A549 (cell line): ENCODE measurements at places on chromosomes 16 and 17.

DNA sequence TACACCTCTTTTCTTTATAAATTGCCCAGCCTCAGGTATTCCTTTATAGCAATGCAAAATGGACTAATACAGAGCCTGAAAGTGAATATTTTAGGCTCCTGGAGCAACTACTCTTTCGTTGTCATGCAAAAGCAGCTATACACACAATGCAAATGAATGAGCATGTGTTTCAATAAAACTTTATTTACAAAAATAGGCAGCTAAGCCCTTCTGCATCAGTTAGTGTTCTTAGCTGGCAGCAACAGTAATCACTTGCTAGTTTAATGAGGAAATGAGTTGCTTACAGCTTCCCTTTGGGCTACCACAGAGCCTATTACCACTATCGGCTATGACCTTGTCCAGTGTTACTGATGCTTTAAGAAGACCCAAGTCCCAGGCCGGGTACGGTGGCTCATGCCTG lies 402.9 kb downstream of the XYLT1 start:
- no peak for DNase-seq

DNA sequence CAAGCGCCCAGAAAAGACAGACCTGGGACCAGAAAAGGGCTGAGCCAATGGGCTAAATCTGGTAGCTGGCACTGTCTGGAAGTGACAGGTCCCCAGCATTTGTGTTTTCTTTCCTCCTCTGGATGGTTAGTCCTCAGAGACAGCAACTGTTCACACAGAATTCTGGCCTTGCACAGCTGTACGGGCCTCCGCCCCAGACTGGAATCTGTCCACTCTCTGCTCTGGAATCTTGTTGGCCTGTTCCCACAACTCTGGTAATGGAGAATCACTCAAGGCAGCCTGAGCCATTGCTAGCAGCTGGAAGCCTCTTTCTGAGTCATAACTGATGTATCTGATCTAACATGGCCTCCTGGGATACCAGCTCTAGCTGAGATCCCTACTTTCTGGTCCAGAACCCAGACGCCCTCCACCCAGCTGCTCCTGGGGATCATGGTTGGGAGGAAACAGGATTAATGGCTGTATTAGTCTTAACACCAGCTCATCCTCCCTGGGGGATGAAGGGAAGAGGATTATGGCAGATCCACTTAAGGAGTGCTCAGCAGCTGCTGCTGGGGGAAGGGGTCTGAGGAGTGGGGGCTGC lies 9.1 kb downstream of the ZNF668 start:
- DNase-seq, result peak; percentile 55

DNA sequence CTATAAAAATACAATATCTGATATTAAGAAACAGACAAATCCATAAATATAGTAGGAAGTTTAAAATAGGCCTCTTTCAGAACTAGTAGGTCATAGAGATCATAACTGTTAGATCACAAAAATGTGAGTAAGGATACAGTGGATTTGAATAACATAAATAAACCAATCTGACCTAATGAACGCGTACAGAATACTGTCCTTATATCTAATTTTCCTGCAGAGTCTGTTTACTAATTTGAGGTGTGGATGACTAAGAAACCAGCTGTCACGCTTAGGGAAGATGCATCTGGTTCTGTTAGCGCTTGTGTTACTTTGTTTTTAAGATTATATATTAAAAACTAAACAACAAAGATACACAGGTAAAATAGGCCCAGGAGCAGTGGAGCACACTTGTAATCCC lies 14.8 kb downstream of the CPD start:
- DNase-seq, result no peak

GRCh38 chr16:14203166-14203565 lies 132.0 kb downstream of the MRTFB start:
- no peak for DNase-seq

DNA sequence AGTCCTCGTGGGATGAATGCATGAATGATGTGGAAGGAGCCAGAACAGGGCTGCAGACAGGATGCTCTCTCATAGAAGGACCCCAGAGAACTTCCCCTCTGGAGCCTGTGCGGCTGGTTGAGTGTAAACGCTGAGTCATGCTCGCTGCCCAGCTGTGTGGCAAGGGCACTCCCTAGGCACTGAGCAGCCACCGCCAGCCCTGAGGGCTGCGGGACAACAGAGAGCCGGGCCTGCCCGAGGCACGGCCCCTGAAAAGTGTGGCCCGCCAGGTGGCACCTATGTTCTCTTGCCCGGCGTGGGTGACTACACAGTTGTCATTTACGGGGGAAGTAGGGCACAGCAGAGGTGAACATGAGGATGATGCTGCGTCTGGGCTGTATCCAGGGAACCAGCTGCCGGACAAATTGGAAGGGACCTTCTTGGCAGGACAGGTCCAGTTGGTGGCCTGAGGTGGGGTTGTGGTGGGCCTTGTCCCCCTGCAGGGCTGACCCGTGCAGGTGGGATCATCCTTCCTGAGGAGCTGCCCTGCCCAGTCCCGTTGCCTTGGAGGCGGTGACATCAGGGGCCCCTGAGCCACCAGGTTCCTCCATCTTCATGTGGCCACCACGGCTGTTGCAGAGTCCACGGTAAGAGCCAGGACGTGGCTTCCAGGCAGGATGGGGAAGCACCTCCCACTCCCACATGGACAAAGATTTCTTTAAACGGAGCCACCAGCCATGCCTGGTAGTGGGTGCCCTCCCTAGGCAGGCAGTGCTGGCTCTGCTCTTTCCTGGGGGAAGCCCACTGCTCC lies 94.8 kb upstream of the CBX4 start:
- peak; percentile 58 for DNase-seq

- DNase-seq, result peak; percentile 98
Measured at GRCh38 chr17:57875290-57876022, 25.6 kb upstream of the MRPS23 start.

GRCh38 chr17:30926516-30926915 lies 4.8 kb downstream of the ADAP2 start:
- no peak for DNase-seq

DNA sequence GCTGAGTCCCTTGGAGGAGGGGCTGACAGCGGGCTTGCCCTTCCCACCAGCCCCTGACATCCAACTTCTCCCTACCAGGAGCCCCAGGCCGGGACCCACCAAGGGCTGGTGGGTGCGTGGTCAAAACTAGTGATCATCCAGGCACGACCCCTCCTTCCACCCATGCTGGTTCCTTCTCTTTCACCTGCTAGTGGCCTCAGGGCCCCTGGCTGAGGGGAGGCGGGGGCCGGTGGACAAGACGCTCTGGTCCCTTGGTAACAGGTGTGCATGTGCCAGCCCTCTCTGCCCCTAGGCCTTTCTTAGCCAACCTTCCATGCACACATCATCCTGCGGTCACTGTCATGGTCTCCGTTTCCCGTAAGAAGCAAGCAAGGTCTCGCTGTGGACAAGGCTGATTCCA lies 8.4 kb downstream of the ZNF213 start:
- no peak for DNase-seq

DNA sequence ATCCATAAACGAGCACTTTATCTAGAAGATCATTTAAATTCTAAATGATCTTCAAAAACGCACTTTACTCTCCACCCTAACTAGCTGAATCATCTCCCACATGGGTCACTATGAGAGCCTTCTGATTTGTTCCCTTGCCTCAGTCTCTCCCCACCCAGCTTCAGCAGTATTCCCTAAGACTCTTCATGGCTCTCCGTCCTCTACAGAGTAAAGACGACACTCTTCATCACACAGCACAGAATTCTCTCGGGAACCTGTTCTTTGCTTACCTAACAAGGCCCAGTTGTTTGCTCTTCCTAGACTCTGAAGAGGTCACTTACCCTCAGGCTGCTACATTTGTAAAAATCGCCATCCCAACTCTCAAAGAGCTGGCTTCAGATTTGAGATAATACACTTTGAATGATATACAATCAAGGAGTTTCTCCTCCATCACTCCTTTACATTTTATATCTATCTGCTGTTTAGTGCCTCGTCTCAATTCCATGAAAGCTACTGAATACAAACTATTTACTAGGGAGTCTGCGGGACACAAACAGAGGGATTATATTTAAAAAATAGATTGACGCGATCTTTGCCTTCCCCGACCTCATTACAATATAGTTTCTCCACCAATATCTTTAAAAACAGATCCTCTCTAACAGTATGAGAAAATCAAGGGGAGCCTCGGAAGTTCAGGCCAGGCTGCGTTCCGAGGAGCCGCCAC lies 511 bp upstream of the LIG3 start:
- DNase-seq, result no peak

GRCh38 chr16:85169333-85170065 lies 57.2 kb upstream of the CIBAR2 start:
- DNase-seq, result no peak

DNA sequence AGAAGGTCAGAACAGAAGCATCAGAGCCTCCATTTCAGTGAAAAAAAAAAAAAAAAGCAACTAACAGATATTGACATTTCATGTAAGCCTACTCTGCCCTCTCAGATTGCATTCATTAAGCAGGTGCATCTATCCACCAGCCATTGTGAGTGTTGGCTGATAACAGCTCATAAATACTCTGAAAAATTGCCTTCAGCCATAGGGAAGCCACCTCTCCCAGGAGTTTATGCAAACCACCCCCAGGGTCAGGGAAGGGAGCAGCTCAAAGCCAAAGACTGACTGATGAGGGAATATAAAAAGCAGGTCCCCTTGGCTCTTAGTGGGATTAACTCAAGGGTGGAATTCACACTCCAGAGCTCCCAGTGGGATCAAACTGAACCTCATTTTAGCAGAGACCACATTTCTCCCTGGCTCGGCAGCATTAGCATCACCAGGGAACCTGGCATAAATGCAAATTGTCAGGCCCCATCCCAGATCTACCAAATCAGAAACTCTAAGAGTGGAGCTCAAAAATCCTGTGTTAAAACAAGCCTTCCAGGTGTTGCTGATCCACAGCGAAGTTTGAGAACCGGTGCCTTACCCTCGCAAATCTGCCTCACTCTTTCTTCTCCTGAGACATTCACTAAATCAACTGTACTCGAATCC lies 14.2 kb downstream of the APOH start:
- DNase-seq, result no peak

- DNase-seq, result peak; percentile 89
Measured at GRCh38 chr17:36921095-36921851, 16.0 kb upstream of the LHX1 start.

- no peak for DNase-seq
Measured at GRCh38 chr16:19804538-19805323, 79.9 kb downstream of the GPRC5B start.

DNA sequence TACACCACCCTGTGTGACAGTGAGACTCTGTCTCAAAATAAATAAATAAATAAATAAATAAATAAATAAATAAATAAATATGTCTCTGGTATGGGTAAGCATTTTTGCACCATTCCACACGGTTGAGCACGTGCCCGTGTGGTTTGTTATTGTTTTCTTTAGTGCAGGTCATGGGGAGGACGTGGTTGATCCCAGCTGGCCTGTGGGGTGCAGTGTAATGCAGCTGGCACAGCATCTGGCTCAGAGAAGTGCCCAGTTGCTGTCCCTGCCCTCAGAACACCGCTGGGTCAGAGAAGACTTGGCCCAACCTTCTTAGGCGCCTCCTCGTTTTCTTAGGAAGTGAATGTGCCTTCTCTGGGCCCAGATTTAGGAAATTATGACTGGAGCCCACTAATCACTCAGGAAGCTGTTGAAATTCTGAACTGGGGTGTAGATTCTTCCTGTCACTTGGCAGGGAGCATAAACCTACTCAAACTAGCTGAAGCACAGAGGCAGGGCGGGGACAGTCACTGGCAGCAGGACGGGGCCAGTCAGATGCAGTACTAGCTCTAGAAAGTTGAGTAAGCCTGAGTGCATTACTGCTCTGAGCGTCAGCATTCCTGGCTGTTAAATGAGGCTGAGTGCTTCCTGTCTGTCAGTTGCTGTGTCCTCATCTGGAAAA lies 85.9 kb downstream of the SNX29 start:
- DNase-seq, result no peak

DNA sequence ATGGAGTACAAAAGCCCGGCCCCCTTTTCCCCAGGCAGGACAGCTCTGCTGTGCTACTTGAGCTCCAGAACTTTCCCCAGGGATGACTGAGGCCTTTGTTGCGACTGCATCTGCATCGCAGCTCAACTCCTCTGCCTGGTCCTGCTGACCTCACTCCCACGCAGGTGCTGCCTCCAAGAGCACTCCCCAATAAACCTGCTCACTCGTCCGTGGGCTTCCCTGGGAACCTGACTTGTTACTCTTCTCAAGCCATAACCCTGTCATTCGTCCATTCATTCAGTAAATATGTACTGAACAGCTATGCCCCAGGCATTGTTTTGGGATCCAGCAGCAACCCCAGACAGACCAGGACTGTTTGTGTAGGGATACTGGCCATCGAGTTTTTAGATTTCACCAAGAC lies 11.6 kb upstream of the RMI2 start:
- DNase-seq, result no peak

- DNase-seq, result no peak
Measured at GRCh38 chr17:81870981-81871386, at the start of gene ARHGDIA. ARHGDIA (minus strand) TSS chr17:81871337; CDS start chr17:81869930, 1,407 bp downstream.

DNA sequence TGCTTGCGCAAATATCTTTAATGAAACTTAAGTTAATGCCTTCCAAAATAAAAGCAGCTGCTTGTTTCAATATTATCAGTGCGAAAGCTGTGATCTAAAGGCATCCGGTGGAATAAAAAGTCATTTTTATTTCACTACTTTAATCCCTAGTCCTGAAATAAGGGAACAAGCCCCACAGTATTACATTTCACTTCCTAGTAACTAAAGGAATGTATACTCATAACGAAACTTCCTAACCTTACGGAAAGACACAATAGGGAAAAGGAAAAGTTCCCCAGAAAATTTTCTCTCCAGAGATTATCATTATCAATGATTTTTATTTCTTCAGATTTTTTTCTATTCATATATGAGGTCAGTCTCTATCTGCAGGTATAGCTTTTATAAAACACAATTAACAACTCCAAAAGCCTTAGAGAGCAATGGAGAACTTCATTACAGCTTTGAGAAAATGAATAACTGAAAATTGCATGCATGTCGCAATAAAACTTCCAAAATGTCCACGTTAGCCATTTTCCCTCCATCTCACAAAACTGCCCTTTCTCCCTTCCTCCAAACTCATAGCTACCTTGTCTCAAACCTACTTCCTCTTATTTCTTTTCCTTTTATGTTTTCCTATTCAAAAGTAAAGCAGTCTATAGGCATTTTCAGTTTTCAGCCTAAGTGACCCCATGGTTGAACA lies 154.3 kb upstream of the MED13 start:
- no peak for DNase-seq

DNA sequence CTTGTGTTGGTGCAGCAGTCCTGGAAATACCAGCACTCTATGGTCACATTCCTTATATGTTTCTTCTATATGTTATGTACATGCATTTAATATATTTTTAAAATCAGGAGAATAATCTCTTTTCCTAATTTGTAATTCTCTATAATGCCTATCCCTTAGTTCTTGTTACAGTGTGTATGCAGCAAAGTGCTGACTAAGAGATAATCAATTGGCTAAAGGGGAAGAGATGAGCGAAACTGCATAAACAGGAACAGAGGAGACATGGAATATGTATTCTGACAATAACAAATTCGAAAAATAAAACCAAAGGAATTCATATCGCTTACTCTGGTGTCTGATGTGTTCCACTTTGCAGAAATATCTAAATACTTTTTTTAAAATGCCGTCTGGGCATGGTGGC lies 41.7 kb downstream of the SYNRG start:
- no peak for DNase-seq
